ENCODE measurements at places on chromosomes 2 and 18. TPM values are rescaled to one million over a fixed set of nuclear protein-coding genes. Genes with fewer than 3 reads are reported as not detected.

GRCh38 chr2:75602724-75603342, 42.1 kb upstream of the EVA1A start:
- H3K27me3 ChIP-seq, result peaks cover 35% of the 10 kb centered on the region
- no peak for DNase-seq
- no peaks in the 10 kb centered on the region for H3K4me1 ChIP-seq
- H3K27ac ChIP-seq, result no peak overlapping the region
- H3K36me3 ChIP-seq, result no peaks in the 10 kb centered on the region
- no peak overlapping the region for H3K4me3 ChIP-seq

DNA sequence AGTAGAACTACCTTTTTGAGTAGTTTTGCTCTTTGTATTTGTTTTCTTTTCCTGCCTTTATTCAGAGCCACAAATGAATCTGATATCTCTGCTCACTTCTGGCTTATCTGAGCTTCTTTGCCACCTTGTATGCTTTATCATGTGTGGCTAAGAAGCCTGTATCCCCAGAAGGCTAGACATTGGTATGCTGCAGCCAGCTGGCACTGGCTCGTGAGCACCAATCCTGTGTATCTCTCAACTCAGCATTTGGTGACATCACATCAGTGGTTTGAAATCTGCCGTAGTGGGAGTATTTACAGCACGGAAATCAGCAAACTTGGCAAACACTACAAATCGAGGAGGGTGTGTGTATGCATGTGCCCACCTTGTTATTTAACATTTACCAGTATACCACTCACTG, 183.7 kb upstream of the LHCGR start:
- H3K36me3 ChIP-seq, result no peaks in the 10 kb centered on the region
- H3K27ac ChIP-seq, result no peak overlapping the region
- DNase-seq, result no peak

DNA sequence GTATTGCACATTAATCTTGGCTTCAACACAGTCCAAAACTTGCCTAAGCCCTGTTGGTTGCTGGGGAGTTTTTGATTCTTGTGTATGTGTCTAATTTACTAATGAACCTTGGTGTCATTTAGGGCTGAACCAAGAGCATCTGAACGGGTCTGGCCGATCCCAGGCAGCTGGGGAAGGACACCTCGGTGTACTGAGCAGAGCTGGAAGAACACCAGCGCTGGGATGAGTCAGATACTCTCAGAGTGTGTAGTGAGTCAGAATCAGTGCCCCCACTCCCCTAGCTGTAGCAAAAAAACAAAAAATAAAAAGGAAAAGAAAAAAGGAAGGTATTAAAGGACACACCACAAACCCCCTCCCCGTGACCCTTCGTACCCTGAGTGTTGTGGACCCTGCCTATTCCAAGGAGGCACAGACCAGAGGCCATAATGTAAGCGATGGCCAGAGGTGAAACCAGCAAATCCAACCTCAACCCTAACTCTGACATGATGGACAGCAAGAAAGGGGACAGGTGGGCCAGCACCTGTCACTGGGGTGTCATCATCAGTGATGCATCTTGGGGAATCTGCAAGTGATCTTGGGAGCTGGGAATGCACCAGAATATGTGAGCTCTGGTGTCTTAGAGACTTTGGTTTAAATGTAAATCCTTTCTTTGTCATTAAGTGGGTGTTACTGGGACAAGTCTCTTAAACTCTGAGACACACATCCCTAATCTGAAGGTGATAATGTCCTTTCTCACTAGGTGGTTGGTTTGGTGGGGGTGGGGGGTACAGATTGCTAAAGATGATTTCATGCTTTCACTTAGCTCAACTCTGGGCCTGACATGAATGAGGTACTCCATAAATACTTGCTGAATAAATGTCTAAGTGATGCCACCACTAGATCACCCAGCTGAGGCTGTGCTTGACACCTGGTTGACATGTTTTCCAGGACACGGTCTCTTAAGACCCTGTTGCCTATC, 34.2 kb upstream of the NCOA1 start:
- H3K27ac ChIP-seq, result no peak overlapping the region
- DNase-seq, result no peak
- H3K27me3 ChIP-seq, result peaks cover 3% of the 10 kb centered on the region
- no peak overlapping the region for H3K4me3 ChIP-seq

The CCDC142 gene
- total RNA-seq, result 27.1 TPM

The HOXD10 gene
- total RNA-seq, result not detected

The CHRND gene
- not detected for total RNA-seq

All from activated CD4-positive, alpha-beta T cell treated with anti-CD3 and anti-CD28 coated beads, Interleukin-2, amount 10 ng/mL, durations not matched to agents 7 days and 5 days (primary cell).